Stimulated activated CD4-positive, alpha-beta T cell treated with anti-CD3 and anti-CD28 coated beads, Interleukin-1b, Interleukin-23, amount 100 ng/mL, for 48 hours (primary cell): ENCODE measurements at places on chromosomes 5 and 9.

DNA sequence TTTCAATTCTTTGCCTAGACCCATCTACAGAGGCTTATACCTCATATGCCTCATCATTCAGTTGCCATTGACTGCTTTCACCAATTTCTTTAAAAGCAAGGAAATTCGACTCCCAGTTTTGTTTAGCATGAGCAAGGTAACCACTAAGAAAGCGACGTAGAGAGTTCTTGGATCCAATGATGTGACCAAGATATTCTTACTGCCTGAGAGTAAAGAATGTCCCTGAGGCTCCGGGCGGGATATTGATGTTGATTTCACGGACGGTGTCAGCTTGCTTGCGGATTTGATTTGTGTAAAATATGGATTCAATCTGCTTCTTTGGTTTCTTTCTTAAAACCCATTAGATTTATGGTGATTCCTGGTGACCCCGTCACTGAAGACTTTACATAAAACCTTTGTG, 135.1 kb upstream of the ICE1 start:
- no peak for DNase-seq

DNA sequence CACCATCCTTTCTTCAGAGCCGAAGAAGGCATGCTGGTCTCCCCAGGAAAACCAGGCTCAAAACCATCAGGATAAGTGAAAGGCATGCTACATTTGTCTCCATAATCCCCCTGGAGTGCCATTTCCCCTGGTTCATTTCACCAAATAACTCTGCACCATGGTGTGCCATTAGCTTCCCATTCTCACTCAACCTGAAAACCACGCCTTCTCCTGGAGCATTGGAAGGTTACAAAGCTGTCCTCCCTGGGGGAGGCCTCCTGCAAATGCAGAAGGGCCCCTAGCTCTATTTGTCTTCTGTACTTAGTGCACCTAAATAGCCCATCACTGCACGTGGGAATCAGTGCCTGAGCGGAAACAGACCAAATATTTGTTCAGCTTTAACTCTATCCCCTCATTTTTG, 90.2 kb upstream of the ICE1 start:
- DNase-seq = no peak

GRCh38 chr9:136975644-136976043, 1.7 kb upstream of the PTGDS start:
- DNase-seq = peak; percentile 38

GRCh38 chr5:173646692-173647091, 30.2 kb upstream of the BOD1 start:
- DNase-seq = no peak

DNA sequence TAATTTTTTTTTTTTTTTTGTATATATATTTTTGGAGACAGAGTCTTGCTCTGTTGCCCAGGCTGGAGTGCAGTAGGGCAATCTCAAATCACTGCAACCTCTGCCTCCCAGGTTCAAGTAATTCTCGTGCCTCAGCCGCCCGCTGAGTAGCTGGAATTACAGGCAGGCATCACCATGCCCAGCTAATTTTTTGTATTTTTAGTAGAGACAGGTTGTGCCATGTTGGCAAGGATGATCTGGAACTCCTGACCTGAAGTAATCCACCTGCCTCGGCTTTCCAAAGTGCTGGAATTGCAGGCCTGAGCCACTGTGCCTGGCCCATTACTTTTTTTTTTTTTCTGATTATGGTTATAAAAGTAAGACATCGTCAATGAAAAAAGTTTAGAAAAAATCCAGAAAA, 84.0 kb upstream of the LMNB1 start:
- DNase-seq = no peak

- peak; percentile 29 for DNase-seq
These were observed 324.4 kb downstream of the ENC1 start for GRCh38 chr5:74316064-74316603.

DNA sequence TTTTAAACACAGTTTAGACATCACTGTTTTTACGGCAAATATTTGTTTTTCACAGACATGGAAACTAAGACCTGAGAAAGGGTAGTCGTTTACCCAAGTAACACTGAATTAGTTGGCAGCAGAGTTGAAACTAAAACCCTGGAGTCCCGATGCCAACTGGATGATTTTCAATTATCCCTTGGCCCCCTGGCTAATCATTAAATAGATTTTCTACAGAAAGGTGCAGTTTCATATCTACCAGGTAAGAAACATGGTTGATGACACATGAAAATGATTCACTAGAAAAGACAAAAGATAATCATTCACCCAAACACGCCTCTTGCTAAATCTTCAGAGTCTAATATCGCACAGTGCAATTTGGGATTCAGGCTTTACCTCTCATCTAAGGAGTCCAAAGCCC, 136.9 kb downstream of the SEMA5A start:
- DNase-seq = no peak

DNA sequence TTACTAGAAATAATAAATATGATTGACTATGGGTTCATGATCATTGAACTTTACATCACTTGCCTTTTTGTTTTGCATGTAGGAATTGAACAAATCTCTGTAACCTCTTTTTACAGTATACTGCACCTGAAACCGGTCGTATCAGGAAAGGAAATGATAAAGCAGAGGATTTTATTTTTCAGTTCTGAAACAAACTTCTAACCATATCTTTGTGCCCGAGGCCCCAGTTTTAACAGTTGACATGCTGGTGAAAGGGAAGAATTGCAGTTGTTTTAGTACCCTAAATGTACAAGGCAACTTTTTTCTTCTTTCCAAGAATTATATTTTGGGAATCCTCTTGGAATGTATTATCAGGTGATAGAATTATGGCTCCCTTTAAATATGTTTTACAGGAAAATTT, 27.8 kb downstream of the TMEM38B start:
- no peak for DNase-seq

- DNase-seq = no peak
These were observed 146.6 kb downstream of the CTNND2 start for GRCh38 chr5:11757661-11758060.

DNA sequence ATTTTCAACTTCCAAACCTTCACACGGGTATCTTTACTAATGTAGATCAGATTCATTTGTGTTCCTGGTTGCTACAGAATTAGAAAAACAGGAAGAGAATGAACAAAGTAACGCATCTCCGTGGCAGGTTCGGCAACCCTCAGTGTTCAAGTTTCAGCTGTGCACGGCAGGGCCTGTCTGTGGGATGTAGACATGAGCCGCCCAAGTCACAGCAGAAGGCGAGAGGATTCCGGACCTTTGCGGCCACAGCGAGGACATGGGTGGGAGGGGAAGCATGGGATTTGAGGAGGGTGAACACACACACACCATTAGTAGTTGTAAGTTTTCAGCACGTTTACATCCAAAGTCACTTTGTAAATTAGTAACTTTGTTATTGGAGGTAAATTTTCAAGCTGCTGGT, 31.7 kb upstream of the CEP72 start:
- DNase-seq = no peak

DNA sequence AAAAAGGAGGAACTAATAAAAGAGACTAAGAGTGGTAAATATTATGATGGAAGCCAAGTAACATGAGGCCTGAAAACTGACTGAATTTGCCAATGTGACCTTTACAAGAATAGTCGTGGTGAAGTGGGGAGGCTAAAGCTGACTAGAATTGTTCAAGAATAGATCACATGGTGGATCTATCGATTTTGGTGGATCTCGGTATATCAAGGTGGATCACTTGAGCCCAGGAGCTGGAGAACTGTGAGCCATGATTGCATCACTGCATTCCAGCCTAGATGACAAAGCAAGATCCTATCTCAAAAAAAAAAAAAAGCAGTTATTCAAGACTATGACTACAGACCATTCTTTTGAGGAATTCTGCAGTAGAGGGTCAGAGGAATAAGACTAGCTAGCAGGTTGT, 15.1 kb downstream of the ERMP1 start:
- DNase-seq = no peak

GRCh38 chr9:22165144-22165543, 156.0 kb upstream of the CDKN2B start:
- no peak for DNase-seq

GRCh38 chr9:107488375-107489143, 1.0 kb downstream of the KLF4 start:
- DNase-seq = no peak

GRCh38 chr9:92726971-92727715, 37.5 kb downstream of the BICD2 start:
- no peak for DNase-seq

GRCh38 chr5:159897786-159898393, 18.4 kb upstream of the ADRA1B start:
- DNase-seq = no peak
